ENCODE measurements at places on chromosomes 1 and 21.

DNA sequence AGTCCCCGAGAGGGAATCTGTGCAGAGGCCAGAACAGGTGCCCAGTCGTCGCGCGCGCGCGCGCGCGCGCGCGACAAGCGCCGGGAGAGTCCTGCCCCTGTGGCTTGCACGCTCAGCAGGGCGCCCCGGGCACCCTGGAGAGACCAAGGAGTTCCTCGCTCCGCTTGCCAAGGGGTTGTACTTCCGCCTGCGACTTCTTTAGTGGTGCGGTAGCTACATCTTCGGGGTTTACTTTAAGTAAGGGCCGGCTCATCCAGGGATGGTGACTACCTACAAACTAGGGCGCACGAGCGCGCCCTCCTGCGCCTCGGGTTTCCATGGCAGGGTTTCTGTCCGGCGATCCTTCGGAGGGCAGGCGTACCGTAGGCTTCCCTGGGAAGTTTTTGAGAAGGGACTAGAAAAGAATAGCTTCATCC lies 1.4 kb downstream of the LHX4 start:
- DNase-seq: no peak

DNA sequence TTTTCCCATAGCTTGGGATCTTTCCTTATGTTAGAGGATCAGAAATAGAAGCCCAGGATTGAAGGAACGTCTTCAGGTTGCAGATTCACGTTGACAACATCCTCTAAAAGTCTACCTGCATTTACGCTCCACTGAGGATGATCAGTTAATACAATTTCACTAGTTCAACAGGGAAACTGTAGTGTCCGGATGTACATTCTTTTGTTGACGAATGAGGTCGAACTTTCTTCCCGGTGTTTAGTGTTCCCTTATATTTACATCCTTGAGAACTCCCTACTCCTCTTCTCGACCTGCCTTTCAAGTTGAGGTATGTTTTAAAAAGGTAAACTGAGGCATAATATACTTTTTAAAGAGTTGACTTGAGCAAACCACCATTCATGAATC lies 74.8 kb downstream of the SIK1 start:
- no peak for DNase-seq

DNA sequence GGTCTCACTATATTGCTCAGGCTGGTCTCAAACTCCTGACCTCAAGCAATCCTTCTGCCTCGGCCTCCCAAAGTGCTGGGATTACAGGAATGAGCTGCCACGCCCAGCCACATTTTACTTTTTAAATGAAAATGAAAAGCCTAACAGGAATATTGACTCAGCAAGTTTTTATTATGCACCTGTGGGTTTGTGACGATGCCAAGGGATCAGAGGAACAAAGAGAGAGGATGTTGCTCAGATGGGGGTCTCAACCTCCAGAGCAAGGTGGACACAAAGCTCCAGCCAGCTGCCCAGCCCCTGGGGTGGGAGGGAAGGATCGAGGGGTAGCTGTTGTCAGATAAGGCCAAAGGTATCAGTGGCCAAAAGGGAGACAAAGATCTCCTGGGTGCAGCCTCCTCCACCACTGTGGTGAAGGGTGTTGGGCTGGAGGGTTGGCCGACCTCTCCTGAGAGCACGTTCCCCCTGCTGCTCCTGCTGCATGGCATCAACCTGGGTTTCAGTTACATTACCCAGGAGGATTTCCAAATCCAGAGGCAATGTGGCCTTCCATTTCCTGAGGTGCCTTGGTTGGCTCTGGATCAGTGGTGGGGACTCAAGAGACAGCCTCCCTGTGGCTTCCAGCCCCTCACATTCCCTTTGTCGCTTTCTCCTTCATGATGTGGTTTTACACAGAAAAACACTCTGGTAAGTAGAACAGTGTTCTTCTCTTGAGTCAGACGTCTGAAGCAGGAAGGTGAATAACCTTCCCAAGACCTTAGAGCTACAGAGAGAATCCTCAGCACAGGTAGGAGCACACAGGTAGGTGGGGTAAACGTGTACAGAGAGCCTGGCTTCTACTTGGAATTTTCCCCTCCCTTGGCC lies 34.2 kb downstream of the ZNF496 start:
- DNase-seq: no peak

DNA sequence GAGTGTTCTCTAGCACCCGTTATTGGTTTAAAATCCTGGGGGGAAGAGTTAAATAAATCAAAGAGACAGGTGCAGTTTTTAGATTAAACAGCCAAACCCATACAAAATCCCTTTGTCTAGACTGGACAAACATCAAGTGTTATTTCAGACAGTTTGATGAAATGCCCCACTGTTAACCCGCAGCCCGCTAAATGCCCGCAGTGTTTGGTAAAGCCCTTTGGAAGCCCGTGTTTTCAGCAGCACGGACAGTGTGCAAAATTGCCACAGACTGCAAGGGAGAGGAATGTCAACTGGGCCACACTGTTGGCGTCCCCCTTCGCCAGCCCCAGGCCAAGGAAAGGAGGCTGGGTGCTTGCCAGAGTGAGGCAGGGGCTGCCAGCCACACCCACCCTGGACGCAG lies 26.6 kb downstream of the AJAP1 start:
- no peak for DNase-seq

- no peak for DNase-seq
Observed at GRCh38 chr1:39474810-39475209, 16.6 kb upstream of the BMP8A start.

- DNase-seq: no peak
Observed at GRCh38 chr1:19209439-19209989, 552 bp downstream of the UBR4 start.

DNA sequence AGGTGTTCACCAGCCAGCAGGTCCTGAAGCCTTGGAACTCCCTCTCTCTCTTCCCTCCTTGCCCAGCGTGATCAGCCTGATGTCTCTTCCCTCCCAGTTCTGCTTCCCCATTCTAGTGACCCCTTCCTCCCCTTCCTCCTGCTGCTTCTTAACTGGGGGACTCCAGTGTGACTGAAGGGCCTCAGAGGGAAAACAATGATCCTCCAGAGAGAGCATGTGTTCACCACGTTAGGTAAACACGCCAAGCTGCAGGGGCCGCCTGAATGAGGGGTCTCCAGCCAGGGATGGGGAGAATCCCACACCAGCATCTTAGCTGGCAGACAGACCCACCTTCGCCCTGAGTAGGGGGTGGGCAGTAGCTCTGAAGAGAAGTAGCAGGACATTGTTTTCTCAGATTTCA lies 124.8 kb downstream of the TMEM53 start:
- DNase-seq: no peak

DNA sequence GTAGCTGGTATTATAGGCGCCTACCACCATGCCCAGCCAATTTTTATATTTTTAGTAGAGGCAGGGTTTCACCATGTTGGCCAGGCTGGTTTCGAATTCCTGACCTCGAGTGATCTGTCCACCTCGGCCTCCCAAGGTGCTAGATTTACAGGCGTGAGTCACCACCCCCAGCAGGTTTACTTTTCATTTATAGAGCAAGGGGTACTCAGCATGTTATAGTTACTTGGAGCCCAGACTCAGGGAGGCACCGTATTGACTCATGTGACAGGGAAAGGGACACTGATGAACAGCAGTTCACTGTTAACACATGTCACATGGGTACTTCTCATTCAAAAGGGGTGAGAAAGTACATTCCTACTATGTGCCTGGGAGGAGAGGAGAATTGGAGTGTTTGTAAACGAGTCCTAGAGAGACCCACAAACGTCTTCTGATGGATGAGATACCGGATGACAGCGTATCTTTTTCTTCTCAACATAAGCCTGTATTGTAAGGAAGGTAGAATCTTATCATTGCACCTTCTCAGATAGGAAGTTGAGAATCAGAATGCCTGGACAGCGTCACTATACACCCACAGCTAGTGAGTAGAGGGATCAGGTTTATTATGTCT lies 510.0 kb downstream of the USP25 start:
- no peak for DNase-seq

DNA sequence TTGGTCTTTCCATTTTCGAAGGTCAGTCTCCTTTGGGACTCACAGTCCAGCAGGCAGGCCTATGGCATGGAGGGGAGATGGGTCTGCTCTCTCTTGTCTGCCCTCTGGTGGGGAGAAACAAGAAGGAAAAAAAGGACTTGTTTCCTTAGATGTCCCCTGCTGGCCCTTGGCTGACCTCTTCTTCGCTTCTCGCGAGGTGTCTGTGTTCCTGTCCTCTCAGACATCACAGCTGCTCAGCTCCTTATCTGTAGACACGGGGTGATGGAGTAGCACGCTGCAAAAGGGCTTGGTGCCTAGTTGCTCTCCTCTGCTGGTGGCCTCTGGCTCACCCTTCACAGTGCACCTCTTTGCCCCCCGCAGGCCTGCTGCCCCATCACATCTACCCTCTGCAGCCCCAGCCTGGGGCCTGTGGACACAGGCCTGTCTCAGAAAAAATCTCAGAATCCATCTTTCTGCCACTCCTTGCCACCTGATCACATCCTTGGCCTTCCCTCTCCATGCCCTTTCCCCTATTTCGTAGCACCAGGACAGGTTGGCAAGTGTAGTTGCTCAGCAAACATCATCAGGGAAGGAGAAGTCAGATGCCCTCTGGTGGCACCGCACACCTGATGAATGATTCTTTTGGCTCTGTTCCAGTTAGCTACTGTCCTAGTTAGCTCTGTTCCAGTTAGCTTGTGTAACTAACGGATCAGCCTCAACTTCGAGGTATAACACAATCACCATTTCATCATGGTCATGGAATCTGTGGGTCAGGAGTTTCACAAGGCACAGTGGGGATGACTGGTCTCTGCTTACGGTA lies 18.7 kb upstream of the AK2 start:
- DNase-seq: peak; percentile 15

DNA sequence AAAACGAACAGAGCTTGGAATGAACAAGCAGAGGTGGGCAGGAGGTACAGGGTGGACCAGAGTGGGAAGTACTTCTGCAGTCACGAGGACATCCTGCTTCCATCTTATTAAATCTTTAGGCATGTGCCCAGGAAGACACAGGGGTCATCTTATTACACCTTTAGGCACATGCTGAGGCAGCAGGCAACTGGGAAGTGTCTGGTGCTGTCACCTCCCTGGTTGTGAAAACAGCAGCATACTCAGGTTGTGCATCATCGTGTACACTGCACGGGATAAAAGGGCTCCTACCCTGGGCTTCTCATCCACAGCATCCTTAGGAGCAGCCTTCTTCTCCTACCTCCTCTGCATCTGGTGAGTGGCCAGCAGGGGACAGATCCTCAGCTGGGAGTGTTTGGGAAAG lies at the start of gene LCE3C:
TSS of gene LCE3C (plus strand) at position 301 of the 400 bp plus-strand sequence. CDS start 498 bp downstream, outside the sequence.
- no peak for DNase-seq

All from GM12878 (cell line).